ENCODE measurements at places on chromosomes 3 and 15. TPM values are rescaled to one million over a fixed set of nuclear protein-coding genes. Genes with fewer than 3 reads are reported as not detected.
A peak's percentile ranks its signal among the peaks of the same experiment; 100 is the strongest.

CDC25A gene
- polyA plus RNA-seq = 2.1 TPM

GOLGA6D gene
- not detected for polyA plus RNA-seq

CHL1 gene
- polyA plus RNA-seq = 0.25 TPM

ZNF620 gene
- polyA plus RNA-seq = 0.69 TPM

ZNF717 gene
- 11.5 TPM for polyA plus RNA-seq

PPP2R3A gene
- polyA plus RNA-seq = 26.6 TPM

SH3GL3 gene
- polyA plus RNA-seq = not detected

IGDCC3 gene
- 0.11 TPM for polyA plus RNA-seq

DNA sequence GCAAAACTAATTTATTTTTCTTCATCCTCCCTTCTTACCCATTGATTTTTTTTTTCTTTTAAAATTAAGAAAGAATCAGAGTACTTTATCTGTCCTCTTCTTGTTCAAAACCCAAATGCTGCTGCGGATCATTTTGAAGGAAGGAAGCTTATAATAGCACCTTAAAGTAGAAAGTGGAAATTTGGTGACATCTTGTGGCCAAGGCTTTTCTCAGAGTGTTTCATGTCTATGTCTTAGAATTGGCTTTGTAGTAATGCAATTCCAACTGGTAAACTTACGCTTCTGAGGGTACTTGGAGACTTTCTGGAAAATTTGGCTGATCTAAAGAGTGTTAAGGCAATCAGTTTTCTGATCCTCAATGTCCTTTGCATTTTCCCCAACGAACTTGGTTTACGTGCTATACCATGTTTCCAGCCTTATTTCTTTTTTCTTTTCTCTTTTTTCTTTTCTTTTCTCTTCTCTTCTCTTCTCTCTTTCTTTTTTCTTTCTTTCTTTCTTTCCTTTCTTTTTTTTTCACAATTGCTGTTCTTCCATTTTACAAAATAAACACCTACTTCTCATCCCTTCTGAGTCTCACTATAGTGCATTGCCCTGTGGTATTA is 30.7 kb downstream of the C3orf38 start:
- peak; percentile 30 for DNase-seq

GRCh38 chr3:31829826-31830426 is 151.1 kb downstream of the OSBPL10 start:
- no peak for DNase-seq

DNA sequence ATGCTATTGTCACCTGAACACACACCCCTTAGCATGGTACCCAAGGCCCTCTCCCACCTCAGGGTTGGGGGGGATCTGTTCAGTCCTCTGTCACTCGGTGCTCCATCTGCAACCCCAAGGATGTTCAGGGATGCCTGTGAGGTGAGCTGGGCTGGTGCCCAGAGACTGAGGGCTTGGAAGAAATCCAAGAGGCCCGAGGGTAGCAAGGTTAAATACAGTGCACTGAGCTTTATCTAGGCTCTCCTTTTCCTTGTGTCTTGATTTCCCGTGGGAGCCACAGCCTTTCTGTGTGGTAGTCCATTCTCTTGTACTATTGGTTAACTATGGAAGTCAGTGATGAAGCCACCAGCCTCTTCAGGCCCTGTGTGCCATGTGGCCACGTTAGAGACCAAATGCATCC is 18.7 kb upstream of the WNT5A start:
- no peak for DNase-seq

DNA sequence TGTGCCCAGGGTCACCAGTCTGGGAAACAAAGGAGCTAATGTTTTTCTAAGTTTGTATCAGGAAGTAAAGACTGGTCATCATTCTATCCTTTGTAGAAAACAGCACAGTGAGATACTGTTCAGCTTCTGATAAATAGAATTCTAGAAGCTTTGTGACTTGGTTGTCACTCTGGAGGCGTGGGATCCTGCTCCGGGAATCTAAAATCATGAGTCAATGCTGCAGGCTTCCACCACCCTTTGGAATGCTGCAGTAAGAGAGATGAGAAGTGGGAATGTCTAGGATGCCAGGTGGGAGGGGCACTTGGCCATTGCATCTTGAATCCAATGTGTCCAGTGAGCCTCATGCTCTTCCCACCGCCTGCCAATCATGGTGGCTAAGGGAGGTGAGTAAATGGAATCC is 40.9 kb downstream of the SAMMSON start:
- DNase-seq = no peak

GRCh38 chr15:79381593-79381992 is 50.5 kb upstream of the MINAR1 start:
- no peak for DNase-seq

- DNase-seq = no peak
Measured at GRCh38 chr3:138398791-138399575, 35.4 kb upstream of the ESYT3 start.

DNA sequence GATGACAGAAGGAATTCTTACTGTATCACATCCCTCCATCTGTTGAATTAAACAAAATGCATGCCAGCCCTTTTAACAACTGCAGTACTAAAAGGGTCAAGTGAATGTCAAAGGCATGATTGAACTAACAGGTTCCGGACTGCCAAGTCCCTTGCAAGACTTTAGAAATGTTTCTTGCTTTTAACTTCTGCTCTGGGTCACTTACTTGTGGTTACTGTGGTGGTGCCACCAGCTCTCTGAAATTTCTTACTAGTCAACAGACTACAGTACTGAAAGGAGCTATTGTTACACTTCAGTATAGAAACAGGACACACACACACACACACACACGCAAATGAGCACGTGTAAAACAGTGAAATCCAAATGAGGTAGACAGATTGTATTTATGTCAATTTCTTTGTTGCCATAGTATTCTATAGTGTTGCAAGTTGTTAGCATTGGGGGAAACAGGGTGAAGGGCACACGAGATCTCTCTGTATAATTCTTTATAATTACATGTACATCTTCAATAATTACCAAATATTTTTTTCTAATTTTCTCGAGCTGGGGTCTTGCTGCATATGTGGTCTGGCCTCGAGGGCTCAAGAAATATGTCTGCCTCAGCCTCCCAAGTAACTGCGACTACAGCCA is 79.9 kb upstream of the SLC25A26 start:
- DNase-seq = no peak

DNA sequence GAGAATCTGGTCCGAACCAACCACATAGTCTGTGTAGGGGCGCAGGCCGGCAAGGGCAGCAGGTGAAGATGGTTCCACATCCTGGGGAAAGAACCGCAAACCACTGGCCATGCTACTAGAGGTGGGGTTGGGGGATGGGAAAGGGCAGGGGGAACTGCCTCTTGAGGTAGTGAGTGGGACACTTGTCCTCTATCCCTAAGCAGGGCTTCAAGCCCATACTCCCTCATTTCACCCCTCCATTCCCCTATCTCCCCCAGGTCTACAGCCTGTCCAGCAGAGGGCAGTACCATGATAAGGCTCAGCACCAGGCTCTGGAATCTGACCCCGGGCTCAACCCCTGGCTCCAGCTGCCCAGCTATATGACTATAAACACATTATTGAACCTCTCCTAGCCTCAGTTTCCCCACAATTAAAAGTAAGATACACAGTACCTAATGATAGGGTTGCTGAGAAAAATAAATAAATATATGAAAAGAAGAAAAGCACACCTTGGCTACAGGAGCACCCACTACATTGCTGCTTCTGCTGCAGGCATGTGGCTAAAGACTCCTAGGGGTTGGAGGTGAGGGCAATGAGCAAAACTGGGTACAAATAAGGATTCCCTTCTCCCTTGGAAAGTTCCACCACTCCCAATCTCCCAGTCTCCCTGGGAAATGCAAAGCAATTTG is 6.3 kb downstream of the GORASP1 start:
- no peak for DNase-seq

- DNase-seq = peak; percentile 66
Measured at GRCh38 chr3:151281671-151282324, 3.5 kb upstream of the P2RY14 start.

- DNase-seq = no peak
Measured at GRCh38 chr15:77179541-77179998, 108.7 kb upstream of the TSPAN3 start.

- DNase-seq = no peak
Measured at GRCh38 chr3:150005243-150006112, 34.8 kb upstream of the PFN2 start.

DNA sequence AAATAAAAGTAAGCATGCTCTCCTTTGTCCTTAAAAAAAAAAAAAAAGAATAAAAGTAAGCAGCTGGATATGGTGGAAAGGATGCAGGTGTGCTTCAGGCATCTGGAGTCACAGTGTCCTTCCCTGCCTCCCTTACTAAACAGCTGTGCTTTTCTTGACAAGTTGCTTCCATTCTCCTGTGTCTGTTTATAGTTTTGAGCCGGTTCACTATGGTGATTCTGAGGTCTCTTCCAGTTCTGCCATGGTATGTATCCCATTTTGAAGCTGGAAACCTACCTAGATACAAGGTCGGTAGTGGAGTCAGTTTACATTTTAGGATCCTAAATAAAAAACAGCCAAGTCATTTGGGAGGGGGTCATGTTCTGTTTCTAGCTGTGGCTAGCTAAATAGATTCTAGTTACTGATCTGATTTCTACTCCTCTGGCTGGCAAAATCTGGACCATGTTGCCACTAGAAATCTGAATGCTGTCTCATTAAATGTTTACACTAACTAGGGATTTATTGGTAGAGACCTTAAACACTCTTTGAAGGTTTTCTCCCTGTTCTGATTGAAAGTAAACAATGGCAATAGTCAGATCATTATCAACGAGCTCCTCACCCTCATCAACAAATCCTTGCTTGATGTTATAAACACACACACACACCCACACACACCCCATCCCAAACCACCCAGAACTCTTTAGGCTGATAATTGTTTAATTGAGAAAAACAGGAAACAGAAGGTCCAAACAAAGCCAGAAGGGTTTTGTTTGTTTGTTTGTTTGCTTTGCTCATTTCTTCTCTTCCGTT is 7.9 kb downstream of the TNFSF10 start:
- DNase-seq = no peak

- DNase-seq = no peak
Measured at GRCh38 chr15:77858792-77859490, 218.6 kb downstream of the TBC1D2B start.

DNA sequence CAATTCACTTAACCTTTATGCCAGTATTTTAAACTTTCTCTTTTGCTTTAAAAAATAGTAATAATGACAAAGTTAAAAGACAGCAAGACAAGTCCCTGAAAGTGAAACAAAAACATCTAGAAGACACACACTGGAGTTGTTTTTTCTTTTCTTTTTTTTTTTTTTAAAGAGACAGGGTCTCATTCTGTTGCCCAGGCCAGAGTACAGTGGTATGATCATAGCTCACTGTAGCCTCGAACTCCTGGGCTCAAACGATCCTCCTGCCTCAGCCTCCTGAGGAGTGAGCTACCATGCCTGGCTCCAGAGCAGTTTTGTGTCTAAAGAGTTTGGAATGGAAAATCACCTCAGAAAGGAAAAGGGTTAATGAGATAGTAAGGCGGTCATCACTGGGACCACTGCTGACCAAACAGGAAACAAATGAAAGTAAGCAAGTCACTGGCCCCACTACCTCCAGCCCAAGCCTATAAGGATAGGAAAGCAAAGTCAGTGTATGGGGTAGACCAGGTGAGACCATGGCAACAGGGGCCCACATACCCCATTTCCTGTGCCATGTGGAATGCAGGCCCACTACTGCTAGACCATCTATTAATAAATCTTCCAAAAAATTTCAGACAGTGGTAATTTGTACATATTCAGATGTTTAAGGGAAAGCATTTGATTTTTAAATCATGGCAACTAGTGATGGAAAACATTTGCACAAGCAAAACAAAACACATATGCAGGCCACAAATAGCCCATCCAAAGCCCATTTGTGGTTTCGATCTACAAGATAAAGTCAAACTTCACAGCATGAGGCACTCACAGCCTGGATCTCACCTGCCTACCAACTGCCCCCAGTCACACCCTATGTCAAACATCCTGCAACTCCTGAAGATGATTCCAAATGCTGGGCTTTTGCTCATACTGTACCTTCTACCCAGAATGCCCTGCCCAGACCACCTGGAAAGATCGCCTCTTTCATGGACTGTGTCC is 62.6 kb downstream of the OSBPL10 start:
- no peak for DNase-seq

DNA sequence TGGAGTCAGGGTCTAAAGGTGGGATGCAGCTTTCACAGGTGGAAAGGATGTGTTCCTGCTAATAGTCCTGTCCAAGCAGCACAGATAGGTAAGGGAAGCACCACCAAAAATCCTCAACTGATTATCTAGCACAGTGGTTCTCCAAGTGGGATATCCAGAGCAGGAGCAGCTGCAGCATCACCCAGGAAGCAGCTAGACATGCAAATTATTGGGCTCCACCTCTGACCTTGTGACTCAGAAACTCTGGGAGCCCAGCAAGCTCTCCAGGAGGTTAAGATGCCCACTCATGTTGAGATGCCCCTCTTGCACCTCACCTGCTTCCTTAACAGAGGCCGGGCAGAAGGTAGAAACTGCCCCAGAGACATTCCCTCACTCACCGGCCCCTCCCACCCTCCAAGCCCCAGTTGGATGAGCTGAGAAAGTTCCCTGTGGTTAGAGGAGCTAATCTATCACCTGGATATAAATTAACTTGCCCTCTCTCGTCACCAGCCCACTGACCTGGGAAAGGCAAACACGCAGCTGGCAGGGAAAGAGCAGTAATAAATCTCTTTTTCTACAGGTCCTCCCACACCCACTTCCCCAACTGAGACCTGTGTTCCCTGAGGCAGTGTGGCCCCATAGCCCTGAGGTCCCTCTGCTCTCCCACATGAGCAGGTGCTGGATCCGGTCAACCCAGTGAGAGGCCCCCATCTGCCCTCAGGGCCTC is 39.3 kb downstream of the ADCY5 start:
- DNase-seq = no peak

GRCh38 chr3:44584646-44585501 is at the start of gene ZNF660:
ZNF660 (plus strand) TSS chr3:44584964; CDS start chr3:44594194, 9,230 bp downstream.
- DNase-seq = peak; percentile 34

GRCh38 chr15:60656041-60656440 is 177.1 kb upstream of the ICE2 start:
- no peak for DNase-seq

DNA sequence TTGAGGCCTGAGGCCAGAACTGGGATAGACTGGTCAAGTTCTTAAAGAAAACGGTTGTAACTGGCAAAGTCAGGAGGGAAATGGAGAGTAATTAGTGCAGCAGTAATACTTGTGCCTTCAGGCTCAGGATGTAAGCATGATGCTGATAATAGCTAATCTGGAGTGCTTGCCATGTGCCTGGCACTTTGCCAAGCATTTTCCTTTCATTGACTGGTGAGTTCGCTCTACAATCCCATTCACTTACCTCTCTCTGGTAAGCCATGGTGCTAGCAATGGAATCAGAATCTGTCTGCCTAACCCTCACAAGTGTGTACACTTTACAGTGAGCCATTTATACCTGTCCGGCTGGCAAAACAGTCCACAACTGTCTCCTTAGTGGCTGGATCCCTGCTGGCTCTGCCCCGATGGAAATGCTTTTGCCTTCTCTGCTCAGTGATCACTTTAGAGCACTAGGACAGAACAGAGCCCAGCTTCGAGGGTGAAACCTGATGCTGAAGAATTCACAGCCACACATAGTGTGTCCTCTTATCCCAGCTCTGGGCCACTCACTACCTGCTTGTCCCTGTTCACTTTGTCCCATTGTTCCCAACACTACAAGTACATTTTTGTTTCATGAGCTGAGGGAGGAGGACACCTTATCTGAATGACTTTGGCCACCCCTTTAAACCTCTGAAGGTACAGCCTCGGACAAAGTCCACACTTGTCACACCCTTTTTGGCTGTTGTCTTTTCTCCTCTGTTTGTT is 10.3 kb downstream of the CHP1 start:
- DNase-seq = no peak

All from AG04450 (cell line).